8988T (cell line): ENCODE measurements at places on chromosomes 6 and 20.

GRCh38 chr20:37841971-37842370 is 61.0 kb upstream of the VSTM2L start:
- no peak for DNase-seq

- no peak for DNase-seq
These were observed 515.6 kb downstream of the EYS start for GRCh38 chr6:65191471-65191870.

DNA sequence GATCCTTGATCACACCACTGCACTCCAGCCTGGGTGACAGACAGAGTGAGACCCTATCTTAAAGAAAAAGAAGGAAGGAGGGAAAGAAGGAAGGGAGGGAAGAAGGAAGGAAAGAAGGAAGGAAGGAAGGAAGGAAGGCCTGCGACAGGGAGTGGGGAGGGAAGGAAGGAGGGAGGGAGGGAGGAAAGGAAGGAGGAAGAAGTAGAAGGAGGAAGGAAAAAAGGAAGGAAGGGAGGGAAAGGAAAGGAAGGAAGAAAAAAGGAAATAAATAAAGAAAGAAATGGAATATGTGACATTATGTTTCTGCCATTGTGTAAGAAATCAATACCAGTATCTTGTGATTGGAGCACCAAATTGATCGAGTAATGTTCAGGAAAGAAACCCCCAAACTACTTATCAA is 16.2 kb downstream of the PHACTR2 start:
- no peak for DNase-seq

DNA sequence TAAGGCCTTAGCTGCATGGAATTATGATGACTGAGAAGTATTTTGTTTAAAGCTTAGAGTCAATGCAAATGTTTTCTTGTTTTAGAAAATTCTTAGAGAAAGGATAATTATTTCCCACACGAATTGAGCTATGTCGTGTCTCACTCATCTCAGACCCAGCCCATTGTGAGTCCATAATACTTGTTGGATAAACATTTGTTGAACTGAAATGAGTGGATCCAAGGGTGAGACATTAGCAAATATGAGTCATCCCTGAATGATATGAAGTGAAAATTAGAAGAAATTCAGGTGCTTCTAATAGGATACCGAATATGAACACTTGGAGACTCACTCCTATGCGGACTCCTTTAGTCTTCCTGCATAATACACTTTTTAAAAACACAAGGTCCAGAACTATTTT is 41.6 kb upstream of the ARMC2 start:
- no peak for DNase-seq

DNA sequence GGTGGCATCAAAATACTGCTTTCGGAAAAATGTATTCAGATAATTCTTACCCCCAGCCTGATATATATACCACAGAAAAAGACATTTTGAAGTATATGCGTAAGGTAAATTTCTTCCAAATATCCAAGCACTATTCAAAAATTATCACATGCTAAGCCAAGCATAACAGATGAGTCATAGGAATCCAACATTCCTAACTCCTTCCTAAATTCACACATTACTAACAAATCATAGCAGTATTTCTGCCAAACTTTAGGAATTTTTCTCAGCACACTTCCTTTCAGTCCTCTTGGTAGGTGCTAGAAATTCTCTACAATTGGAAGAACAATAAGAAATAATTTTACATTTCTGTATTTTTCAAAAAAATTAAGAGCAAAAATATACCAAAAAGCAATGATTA is 417.5 kb downstream of the EYS start:
- DNase-seq, result no peak

DNA sequence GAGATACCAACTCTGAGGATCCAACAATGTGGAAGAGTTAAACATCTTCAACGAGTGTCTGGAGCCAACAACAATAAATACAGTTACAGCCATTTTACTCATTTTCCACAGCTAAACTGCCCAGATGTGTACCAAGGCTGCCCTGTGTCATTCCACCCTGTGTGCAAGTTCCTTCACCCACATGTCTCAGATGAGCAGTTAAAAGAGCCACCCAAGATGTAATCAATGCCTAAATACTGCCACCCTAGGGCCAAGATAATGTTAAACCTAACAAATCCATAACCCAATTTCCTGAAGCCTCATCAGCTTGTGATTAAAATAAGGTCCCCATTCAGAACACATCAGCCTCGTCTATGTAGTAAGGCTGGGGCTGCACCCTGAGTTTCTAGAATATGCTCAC is 59.9 kb downstream of the GMDS start:
- no peak for DNase-seq

DNA sequence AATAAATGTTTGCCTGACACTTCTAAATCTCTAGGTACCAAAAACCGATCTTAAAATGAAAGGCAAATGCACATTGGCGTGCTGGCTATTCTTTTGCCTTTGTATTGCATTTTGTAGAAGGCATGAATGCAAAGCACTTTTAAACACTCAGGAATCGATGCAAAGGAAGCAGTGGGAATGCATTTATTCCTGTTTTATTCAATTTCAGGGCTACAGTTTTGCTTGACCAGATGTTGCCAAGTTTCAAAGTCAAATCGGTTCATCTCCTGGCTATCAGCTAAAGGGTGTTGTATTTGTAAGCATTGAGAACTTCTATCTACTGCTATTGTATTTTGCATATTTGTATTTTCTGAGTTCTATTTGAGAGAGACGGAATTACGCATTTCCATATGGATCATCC is 659.8 kb upstream of the SLC35B3 start:
- DNase-seq, result no peak

GRCh38 chr20:64256282-64256935 is 861 bp downstream of the PCMTD2 start:
- DNase-seq, result no peak

GRCh38 chr6:137106183-137106582 is 61.4 kb upstream of the IL20RA start:
- DNase-seq, result no peak

DNA sequence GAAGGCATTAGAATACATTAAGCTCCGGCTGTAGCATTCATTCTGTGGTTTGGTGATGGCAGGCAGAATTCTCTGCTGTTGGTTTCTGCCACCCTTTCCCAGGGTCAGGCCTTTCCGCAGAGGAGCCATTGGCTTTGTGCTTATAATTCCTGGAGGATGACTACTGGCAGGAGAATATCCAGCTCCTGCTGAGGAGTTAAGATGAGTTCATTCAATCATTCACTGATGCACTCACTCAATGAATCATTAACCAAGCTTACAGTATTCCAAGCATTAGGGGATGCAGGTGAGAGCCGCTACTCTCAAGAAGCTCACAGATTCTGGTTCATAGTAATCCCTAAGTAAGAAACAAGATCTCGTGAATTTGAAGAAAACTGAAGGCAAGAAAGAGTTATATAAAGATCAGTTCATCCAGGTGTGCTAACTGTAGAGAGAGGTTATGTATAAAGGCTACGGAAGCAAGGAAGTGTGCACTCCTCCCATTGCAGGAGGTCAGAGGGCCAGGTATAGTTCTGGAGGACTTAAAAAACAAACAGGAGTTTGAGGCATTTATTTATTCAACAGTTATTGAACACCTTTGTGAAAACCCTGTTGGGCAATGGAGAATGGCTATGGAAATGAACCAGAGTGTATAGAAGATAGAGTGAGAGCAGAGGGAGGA is 75.5 kb downstream of the HMGN3 start:
- DNase-seq, result no peak

GRCh38 chr20:4864311-4864752 is 137.0 kb downstream of the SLC23A2 start:
- DNase-seq, result no peak

DNA sequence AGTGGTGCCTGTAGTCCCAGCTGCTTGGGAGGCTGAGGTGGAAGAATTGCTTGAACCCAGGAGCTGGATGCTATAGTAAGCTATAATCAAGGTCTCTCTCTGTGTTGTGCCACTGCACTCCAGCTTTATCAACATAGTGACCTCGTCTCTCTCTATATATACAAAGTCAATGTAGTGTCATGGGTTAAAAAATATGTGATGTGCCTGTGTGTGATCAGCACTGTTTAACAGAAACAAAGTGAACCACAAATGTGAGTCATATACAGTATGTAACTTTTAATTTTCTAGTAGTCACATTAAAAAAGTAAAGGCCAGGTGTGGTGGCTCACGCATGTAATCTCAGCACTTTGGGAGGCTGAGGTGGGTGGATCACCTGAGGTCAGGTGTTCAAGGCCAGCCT is 85.3 kb upstream of the RNF24 start:
- DNase-seq, result no peak

DNA sequence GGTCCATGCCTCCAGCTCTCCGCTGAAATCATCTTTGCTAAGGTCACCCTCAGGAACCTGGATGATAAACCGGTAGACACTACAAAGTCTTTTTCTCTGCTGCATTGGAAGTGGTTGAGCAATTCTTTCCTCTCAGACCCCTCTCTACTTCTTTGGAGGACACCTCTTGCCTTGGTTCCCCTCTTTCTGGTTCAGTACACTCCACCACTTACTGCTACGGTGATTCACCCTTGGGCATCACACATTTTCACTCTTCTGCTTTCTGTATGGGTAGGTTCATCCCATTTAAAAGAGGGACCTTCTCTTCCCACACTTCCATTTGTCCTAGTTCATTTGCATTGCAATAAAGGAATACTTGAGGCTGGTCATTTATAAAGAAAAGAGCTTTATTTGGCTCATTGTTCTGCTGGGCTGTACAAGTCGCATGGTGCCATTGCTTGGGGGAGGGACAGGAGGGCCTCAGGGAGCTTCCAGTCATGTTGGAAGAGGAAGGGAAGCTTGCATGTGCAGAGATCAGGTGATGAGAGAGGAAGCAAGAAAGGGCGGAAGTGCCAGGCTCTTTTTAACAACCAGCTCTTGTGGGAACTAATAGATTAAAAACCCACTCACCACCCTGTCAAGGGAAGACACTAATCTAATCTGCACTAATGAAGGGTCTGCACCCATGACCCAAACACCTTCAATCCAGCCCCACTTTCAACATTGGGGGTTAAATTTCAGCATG is 149.7 kb upstream of the TMEM170B start:
- DNase-seq, result no peak

GRCh38 chr6:6680526-6680925 is 92.0 kb downstream of the LY86 start:
- DNase-seq, result no peak

DNA sequence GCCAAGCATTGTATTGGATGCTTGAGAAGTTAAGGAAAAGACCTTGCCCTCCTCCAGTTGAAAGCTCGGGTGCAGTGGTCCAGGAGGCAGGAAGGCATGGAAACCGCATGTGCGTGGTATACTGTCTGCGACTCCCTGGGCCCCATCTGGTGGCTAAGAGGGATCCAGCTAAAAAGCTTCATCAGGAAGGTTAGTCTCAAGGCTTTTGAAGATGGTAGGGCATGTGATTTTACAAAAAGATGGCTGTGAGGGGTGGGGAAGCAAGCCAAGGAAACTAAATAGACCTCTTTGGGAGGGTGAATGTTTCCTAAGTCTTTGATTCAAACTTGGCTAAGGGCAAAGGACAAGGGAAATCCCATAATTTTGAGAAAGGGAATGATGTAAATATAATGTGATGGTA is 109.1 kb upstream of the TIAM2 start:
- no peak for DNase-seq

- no peak for DNase-seq
These were observed 38.0 kb downstream of the TMEM170B start for GRCh38 chr6:11575408-11576033.

GRCh38 chr6:129695373-129696027 is 14.5 kb downstream of the ARHGAP18 start:
- DNase-seq, result no peak

DNA sequence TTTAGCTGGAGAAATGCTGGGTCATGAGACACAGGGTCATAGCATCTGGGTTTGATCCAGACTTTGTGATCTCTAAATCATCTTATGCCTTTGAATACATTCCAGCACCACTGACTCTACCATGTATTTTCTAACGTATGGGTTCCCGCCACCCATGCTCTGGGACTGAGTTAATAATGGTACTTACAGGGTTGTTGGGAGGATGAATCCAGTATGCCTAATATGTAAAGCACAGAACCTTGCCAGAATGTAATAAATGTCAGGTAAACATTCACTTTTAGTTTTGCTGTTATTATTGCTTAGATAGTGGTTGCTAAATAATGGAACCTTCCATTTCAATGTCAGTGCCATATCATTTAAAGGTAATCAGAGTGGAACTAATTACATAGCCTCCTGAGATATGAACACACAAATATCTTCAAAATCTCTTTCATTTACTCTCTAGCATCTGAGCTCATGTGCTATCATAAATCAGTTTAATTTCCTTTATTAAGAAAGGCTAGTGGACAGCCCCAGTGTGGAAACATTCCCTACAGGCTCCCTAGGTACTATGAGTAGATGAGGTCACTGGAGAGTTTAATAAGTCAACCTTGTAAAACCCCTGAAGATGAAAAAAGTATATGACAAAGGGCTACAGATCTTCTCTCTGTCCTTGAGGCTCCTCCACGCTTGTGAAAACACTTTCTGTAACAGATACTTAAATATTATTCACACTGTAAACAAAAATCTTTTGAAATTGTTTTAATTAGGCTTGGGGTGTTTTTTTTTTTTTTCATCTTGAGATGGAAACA is 226.6 kb downstream of the ALDH8A1 start:
- no peak for DNase-seq

- no peak for DNase-seq
These were observed 97.0 kb upstream of the PREP start for GRCh38 chr6:105499931-105500330.

- no peak for DNase-seq
These were observed 585 bp upstream of the DSE start for GRCh38 chr6:116369964-116370759.

DNA sequence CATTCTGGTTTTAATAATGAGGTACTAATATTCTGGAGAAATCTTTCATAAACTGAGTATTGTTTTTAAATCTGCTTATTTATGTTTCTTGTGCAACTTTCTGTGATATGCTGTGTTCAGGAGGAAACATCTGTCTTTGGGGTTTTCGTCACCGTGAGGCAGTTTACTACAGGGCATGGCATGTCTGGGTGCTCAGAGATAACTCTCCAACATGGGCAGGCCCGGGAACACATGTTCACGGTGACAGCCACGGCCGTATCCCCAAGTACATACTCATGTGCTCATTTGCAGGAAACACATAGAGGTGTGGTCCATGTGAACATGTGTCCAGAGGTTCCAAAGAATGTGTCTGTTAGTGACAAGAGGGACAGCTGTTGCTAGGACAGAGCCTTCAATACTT is 62.1 kb upstream of the CNKSR3 start:
- DNase-seq, result no peak

DNA sequence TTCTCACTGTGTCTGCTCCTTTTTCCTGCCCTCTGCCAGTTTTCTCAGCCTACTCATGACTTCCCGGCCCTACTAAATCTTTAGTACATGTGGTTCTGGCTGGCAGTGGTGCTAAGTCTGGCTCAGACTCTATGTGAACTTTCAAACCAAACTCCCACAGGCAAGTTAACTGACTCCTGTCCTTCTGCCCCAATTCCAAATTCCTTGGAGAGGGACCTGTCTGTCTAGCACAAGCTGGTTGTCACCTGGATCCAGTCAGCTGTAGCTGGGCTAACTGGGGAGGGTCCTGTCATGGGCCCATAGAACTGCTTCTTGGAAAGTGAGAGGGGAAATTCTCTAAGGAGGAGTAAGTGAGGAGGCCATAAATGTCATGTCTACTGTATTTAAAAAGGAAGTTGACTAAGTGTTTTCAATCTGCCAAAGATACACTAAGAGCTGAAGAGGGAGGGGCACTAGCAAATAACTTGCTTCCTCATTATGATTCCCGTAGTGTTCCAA is 240.1 kb downstream of the KCNQ5 start:
- no peak for DNase-seq

GRCh38 chr20:2524709-2525506 is 11.5 kb upstream of the TMC2 start:
- DNase-seq, result peak; percentile 65
